Gastroesophageal sphincter (tissue), 4 donors: ENCODE measurements at places on chromosomes 7 and 10. TPM values are rescaled to one million over a fixed set of nuclear protein-coding genes. Genes with fewer than 3 reads are reported as not detected.

Gene DUSP5
- total RNA-seq = 3.1 TPM

DNA sequence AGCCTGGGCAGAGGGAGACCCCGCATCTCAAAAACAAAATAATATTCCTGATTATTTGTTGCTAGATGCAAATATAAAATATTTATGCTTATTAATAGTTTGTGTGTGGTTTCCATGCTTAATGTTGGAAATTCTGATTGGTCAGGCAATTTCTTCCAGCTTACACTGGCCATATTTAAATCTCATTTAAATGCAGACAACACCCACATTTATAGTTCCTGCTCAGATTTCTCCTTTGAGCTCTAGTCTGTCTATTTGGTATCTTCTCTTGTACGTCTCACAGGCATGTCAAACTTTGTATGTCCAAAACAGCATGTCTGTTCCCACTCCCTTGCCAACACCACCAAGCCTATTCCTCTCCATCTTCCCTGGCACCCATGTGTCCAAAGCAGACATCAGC is 52.5 kb downstream of the FKBP9 start:
- H3K27ac ChIP-seq = no peak overlapping the region
- H3K4me1 ChIP-seq = no peaks in the 10 kb centered on the region

DNA sequence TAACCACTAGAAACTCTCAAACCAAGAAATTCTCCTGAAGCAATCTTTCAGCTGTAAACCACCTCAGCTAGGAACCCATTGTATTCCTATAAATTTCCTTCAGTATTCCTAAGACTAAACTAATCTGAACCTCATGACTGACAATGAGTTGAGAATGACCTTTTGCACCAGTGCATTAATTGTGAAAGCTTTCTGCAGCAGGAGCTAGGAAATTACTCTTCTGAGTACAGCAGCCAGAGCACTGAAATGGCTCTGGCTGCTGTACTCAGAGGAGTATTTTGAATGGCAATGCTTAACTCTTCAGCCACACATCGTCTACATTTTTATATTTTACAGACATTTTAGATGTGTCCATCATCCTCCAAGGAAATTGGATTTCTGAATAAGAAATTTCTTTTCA is 109.7 kb downstream of the PCDH15 start:
- H3K4me1 ChIP-seq = no peaks in the 10 kb centered on the region
- ATAC-seq = no peak
- H3K27ac ChIP-seq = no peak overlapping the region
- no peak overlapping the region for H3K4me3 ChIP-seq
- no peaks in the 10 kb centered on the region for H3K36me3 ChIP-seq

Gene H2BK1
- total RNA-seq = not detected

Gene SPDYE11
- not detected for total RNA-seq

Gene SEPTIN14
- not detected for total RNA-seq

Gene PPP1R3A
- total RNA-seq = not detected

- no peak for ATAC-seq
- no peak overlapping the region for H3K4me3 ChIP-seq
- no peak overlapping the region for H3K27ac ChIP-seq
- H3K36me3 ChIP-seq = no peaks in the 10 kb centered on the region
Measured at GRCh38 chr7:135888740-135889139, 88.4 kb downstream of the MTPN start.

DNA sequence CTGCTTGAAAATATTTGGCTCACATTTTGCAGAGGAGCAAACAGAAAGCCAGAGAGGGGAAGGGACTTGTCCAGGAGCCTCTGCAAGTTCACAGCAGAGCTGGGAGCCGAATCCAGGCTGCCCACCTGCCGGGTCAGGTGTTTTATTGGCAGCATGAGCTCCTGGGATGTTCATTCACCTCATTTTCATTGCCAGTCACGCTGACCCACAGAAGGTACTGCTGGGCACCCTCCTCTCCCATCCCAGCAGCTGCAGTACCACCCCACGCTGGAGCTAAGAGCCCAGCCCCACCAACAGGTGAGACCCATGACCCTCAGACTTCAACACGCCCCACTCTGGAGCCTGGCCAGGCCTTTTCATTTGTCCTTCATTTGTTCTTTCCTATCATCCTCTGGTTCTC is 102.7 kb downstream of the GRID1 start:
- peaks cover 81% of the 10 kb centered on the region for H3K27me3 ChIP-seq
- no peak overlapping the region for H3K4me3 ChIP-seq
- H3K36me3 ChIP-seq = no peaks in the 10 kb centered on the region
- H3K27ac ChIP-seq = no peak overlapping the region

Gene ITGB8
- 27.9 TPM for total RNA-seq

- peaks cover 98% of the 10 kb centered on the region for H3K4me1 ChIP-seq
- peak overlapping the region; percentile 86 for H3K27ac ChIP-seq
- H3K27me3 ChIP-seq = no peaks in the 10 kb centered on the region
Measured at GRCh38 chr10:69472142-69472541, 20.9 kb downstream of the TSPAN15 start.

GRCh38 chr7:115924411-115924810 is 106.2 kb downstream of the TFEC start:
- H3K27ac ChIP-seq = no peak overlapping the region
- no peaks in the 10 kb centered on the region for H3K27me3 ChIP-seq
- no peaks in the 10 kb centered on the region for H3K36me3 ChIP-seq
- no peak overlapping the region for H3K4me3 ChIP-seq
- ATAC-seq = no peak

- no peak overlapping the region for H3K27ac ChIP-seq
- H3K27me3 ChIP-seq = no peaks in the 10 kb centered on the region
- no peaks in the 10 kb centered on the region for H3K36me3 ChIP-seq
- H3K4me1 ChIP-seq = no peaks in the 10 kb centered on the region
- no peak for ATAC-seq
Measured at GRCh38 chr7:135095450-135095849, 52.4 kb upstream of the TMEM140 start.

DNA sequence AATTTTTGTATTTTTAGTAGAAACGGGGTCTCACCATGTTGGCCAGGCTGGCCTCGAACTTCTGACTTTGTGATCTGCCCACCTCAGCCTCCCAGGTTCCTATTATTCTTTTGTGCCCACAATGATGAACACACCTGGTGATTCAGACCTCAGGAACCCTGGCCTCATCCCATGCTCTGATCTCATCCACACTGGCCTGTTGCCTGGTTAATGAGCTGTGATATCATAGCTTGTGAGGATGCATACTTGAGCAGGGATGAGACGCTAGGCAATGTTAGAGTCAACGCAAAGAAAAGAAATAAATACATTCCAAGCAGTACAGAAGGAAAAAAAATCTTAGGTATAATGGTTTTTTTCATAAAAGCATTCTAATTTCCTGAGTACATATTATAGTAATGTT is 82.4 kb upstream of the RNF32 start:
- H3K27me3 ChIP-seq = no peaks in the 10 kb centered on the region
- H3K27ac ChIP-seq = no peak overlapping the region
- H3K4me3 ChIP-seq = no peak overlapping the region
- H3K36me3 ChIP-seq = no peaks in the 10 kb centered on the region
- H3K4me1 ChIP-seq = no peaks in the 10 kb centered on the region

DNA sequence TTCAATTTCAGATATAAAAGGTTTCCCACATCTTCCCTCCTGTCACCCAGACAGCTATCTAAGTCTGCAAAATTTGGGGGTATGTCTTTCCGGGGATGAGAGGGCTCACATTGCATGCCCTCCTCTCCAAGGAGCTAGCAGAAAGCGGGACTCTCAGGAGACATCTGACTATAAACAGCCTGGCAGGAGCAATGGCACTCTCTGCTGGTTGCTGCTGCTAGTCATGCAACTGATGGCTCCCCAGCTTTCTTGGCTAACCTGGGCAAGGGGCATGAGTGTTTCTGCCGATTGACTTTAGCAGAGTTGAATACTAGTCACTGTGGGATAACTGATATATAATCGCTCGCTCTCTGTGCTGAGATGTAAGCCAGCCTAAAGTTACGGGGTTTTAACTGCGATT is 12.0 kb downstream of the TBX20 start:
- H3K27me3 ChIP-seq = peaks cover 52% of the 10 kb centered on the region
- H3K36me3 ChIP-seq = no peaks in the 10 kb centered on the region
- no peak overlapping the region for H3K27ac ChIP-seq

GRCh38 chr10:821322-821721 is 110.2 kb downstream of the LARP4B start:
- H3K4me3 ChIP-seq = no peak overlapping the region
- peak; percentile 40 for ATAC-seq
- no peak overlapping the region for H3K27ac ChIP-seq
- H3K4me1 ChIP-seq = no peaks in the 10 kb centered on the region

Gene RASA4B
- 9.6 TPM for total RNA-seq

GRCh38 chr7:142153400-142153799 is 41.9 kb downstream of the MGAM2 start:
- no peaks in the 10 kb centered on the region for H3K4me1 ChIP-seq
- no peaks in the 10 kb centered on the region for H3K27me3 ChIP-seq
- no peak overlapping the region for H3K27ac ChIP-seq

DNA sequence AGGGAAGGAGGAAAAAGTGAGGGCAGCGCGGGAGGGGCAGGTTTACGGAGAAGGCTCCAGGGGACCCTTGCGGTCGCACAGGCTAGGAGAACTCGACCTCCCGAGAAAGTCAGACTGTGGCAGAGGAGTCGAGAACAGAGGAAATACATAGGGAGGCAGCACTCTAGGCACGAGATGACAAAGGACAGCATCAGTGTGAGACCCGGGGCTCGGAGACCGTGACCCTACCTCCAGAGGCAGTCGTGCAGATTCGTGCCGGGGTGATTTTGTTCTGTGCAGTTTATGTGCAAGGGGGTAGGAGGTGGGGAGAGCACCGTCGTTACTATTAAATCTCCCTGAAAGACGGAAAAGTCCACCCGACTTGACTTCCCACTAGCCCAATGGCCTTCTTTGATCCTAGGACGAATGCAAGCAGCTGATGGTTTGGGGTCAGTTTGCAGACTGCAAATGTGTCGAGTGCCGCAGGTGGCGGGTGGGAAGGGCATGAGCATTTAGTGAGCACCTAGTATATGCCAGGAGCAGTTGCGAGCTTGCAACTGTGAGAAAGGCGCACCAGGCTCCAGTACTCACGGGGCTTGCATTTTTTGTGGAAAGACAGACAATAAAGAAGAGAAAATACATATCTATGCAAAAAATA is 674 bp upstream of the OSBPL3 start:
- peak overlapping the region; percentile 91 for H3K27ac ChIP-seq
- H3K4me3 ChIP-seq = peak overlapping the region; percentile 44
- no peaks in the 10 kb centered on the region for H3K4me1 ChIP-seq
- no peaks in the 10 kb centered on the region for H3K36me3 ChIP-seq
- ATAC-seq = no peak

DNA sequence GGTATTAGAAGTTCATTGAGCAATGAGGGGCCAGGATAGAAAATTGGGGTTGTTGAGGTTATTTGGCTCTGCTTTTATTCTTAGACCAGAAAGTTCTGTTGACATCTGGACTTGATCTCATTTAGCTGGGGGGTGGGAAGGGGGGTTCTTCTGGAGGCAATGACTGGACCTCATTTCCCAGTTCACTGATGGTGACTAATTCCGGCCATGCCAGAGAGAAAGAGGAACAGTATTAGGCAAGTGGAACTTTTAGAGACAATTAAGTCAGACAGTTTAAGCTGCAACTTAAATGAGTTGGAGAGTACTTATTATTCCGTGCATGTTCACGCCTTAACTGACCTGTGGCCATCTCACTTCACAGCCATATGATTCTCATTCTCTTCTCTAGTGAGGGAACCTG is 512.5 kb downstream of the REEP3 start:
- no peaks in the 10 kb centered on the region for H3K36me3 ChIP-seq
- ATAC-seq = no peak

Gene PILRA
- total RNA-seq = 5.0 TPM

Gene AKR1D1
- total RNA-seq = not detected

DNA sequence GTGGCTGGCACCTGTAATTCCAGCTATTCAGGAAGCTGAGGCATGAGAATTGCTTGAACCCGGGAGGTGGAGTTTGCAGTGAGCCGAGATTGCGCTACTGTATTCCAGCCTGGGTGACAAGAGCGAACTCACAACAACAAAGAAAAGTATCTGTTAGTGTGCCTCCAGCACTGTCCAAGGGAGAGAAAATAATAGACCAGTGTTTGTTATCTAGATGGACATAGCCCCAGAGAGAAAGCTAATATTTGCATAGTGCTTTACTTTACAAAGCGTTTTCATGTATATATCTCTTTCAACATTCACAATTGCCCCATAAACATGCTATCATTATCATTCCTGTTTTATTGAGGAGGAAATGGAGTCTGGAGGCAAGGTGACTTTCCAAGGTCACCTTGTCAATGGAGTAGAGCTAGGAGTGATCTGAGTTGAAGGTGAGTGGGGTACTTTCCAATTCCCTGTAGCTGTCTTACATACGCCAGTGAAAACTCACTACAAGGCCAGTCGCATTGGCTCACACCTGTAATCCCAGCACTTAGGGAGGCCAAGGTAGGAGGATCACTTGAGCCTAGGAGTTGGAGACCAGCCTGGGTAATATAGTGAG is 49.7 kb upstream of the KIF5B start:
- H3K27me3 ChIP-seq = no peaks in the 10 kb centered on the region
- no peak overlapping the region for H3K27ac ChIP-seq
- H3K4me1 ChIP-seq = no peaks in the 10 kb centered on the region
- no peak for ATAC-seq

- no peak overlapping the region for H3K27ac ChIP-seq
- no peaks in the 10 kb centered on the region for H3K36me3 ChIP-seq
- H3K4me1 ChIP-seq = no peaks in the 10 kb centered on the region
- no peak overlapping the region for H3K4me3 ChIP-seq
- no peak for ATAC-seq
Measured at GRCh38 chr10:97744405-97745035, 7.6 kb downstream of the ZFYVE27 start.

Gene HTR5A
- not detected for total RNA-seq

GRCh38 chr7:129401228-129401966 is 32.8 kb upstream of the STRIP2 start:
- no peaks in the 10 kb centered on the region for H3K27me3 ChIP-seq
- H3K4me1 ChIP-seq = no peaks in the 10 kb centered on the region
- no peak overlapping the region for H3K27ac ChIP-seq
- no peaks in the 10 kb centered on the region for H3K36me3 ChIP-seq
- ATAC-seq = no peak
- no peak overlapping the region for H3K4me3 ChIP-seq

GRCh38 chr7:81510122-81510521 is 259.7 kb downstream of the HGF start:
- no peaks in the 10 kb centered on the region for H3K36me3 ChIP-seq
- no peaks in the 10 kb centered on the region for H3K4me1 ChIP-seq
- H3K27me3 ChIP-seq = no peaks in the 10 kb centered on the region
- ATAC-seq = no peak
- no peak overlapping the region for H3K27ac ChIP-seq

Gene OGA
- 92.5 TPM for total RNA-seq
